ENCODE measurements at places on chromosomes 3 and 15. TPM values are rescaled to one million over a fixed set of nuclear protein-coding genes. Genes with fewer than 3 reads are reported as not detected.

PLA2G4E gene
- total RNA-seq, result 0.03 TPM

GRAMD2A gene
- total RNA-seq, result 0.16 TPM

SERF2 gene
- total RNA-seq, result 676 TPM

ADAMTS17 gene
- 0.09 TPM for total RNA-seq

RLBP1 gene
- 0.13 TPM for total RNA-seq

GABRB3 gene
- 74.5 TPM for total RNA-seq

TIGIT gene
- not detected for total RNA-seq

RAMAC gene
- total RNA-seq, result 46.5 TPM

SOX2 gene
- total RNA-seq, result 0.37 TPM

FOXB1 gene
- not detected for total RNA-seq

KBTBD13 gene
- total RNA-seq, result not detected

FBN1 gene
- 6.0 TPM for total RNA-seq

RPS27L gene
- 401 TPM for total RNA-seq

CNTN3 gene
- not detected for total RNA-seq

DLL4 gene
- 1.8 TPM for total RNA-seq

NUSAP1 gene
- 61.1 TPM for total RNA-seq

GAP43 gene
- 0.15 TPM for total RNA-seq

BOC gene
- 5.3 TPM for total RNA-seq

CLDN1 gene
- total RNA-seq, result 19.6 TPM

C3orf22 gene
- total RNA-seq, result not detected

ZMYND10 gene
- 1.1 TPM for total RNA-seq

KBTBD8 gene
- 0.73 TPM for total RNA-seq
